ENCODE measurements at places on chromosomes 4 and X. TPM values are rescaled to one million over a fixed set of nuclear protein-coding genes. Genes with fewer than 3 reads are reported as not detected.

DNA sequence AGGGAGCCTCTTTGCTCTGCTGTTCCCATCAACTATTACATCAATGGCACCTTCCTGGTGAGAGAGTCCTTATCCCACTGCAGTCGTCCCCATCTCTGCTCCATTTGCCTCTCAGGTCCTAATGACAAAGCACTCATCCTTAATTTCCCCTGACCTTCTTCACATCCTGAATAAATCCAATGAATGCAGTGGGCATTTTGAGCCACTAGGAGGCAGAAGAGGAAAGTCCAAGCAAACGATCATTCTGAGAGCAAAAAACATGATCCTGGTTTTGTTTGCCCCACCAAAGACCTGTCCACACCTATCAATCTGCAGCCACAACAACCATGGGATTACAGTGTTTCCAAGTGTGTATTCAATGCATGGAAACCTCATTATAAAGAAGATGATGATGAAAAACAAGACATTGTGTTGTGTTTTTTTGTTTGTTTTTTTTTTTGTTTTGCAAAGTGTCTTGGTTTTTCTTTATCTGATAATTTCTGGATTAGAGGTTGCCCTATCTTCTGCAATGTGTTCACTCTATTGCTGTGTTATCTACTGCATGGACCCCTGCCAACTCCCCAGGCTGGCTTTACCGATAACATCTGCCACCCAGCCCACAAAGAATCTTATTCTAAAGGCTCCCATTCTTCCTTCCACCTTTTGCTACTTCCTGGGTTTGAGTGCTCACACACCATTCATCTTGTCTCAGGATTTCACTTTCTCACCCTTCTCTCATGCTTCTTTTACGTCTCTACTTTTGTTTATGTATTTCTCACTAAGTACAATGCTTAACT, 207.2 kb downstream of the NLGN4X start:
- no peak overlapping the region for H3K27ac ChIP-seq
- H3K4me1 ChIP-seq, result no peaks in the 10 kb centered on the region
- H3K27me3 ChIP-seq, result peaks cover 12% of the 10 kb centered on the region
- no peaks in the 10 kb centered on the region for H3K36me3 ChIP-seq

DNA sequence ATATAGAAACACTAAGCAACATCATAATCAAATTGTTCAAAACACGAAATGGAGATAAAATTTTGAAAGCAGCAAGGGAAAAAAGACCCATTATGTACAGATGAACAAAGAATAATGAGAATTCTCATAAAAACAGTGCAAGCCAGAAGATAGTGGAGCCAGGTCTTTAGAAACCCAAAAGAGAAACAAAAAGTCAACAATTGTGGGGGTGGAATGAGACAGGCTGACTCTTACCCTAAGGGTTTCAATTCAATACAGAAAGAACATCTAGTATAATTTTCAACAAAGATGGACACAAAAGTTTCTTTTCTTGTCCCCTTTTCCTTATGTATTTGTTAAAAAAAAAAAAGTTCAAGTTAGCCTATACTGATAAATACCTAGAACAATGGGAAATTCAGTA, 34.0 kb upstream of the MAGEB2 start:
- no peak for DNase-seq
- no peaks in the 10 kb centered on the region for H3K4me1 ChIP-seq
- H3K27me3 ChIP-seq, result no peaks in the 10 kb centered on the region
- no peak overlapping the region for H3K4me3 ChIP-seq
- no peak overlapping the region for H3K27ac ChIP-seq

DNA sequence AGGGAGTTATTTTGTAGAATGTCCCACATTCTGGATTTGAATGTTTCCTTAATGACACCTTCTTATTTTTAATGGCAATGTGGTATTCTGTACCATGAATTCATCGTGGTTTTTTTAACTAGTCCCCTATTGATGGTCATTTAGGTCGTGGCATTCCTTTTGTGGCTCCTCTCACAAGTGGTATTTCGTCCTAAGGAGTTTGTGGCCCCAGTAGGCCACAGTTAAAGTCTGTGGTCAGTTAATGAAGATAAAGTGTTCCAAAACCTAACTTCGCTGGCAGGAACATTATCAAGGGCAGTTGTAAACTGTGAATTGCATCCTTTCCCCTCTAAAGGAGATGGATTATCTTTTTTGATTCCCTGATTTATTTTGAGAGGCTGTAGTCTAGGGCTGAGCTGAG, 133.2 kb downstream of the TMEM164 start:
- no peaks in the 10 kb centered on the region for H3K36me3 ChIP-seq
- peaks cover 13% of the 10 kb centered on the region for H3K27me3 ChIP-seq
- no peak overlapping the region for H3K4me3 ChIP-seq

GRCh38 chr4:96630839-96631238, 790.9 kb downstream of the PDHA2 start:
- H3K4me3 ChIP-seq, result no peak overlapping the region
- no peaks in the 10 kb centered on the region for H3K4me1 ChIP-seq
- H3K36me3 ChIP-seq, result no peaks in the 10 kb centered on the region
- no peak for DNase-seq
- H3K27me3 ChIP-seq, result no peaks in the 10 kb centered on the region
- no peak overlapping the region for H3K27ac ChIP-seq

DNA sequence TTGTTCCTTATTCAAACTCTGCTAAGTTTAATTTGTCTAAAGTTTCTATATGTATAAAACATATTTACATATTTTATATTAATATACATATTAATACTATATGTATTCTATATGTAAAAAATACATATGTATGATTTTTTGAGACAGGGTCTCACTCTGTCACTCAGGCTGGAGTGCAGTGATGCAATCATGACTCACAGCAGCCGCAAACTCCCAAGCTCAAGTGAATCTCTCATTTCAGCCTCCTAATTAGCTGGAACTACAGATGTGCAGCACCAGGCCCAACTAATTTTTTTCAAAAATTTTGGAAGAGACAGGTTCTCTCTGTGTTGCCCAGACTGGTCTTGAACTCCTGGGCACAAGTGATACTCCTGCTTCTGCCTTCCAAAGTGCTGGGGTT, 684.9 kb downstream of the TRAM1L1 start:
- no peak overlapping the region for H3K4me3 ChIP-seq
- no peaks in the 10 kb centered on the region for H3K4me1 ChIP-seq
- DNase-seq, result no peak
- H3K36me3 ChIP-seq, result no peaks in the 10 kb centered on the region
- no peaks in the 10 kb centered on the region for H3K27me3 ChIP-seq

Gene CAPN6
- polyA plus RNA-seq, result 0.06 TPM

Gene DMP1
- not detected for polyA plus RNA-seq

Gene ELMOD2
- polyA plus RNA-seq, result 7.5 TPM

Gene MAOB
- polyA plus RNA-seq, result 8.6 TPM

Gene IL2RG
- polyA plus RNA-seq, result 136 TPM

Gene LDOC1
- polyA plus RNA-seq, result 9.9 TPM

Gene ADH1A
- 0.06 TPM for polyA plus RNA-seq
